ENCODE measurements at places on chromosomes 2 and 18.

- DNase-seq: no peak
Measured at GRCh38 chr2:29751390-29751789, 170.0 kb downstream of the ALK start.

GRCh38 chr2:137155356-137156104 lies 390.2 kb downstream of the THSD7B start:
- DNase-seq: no peak

GRCh38 chr2:83006961-83007360 lies 1452.1 kb downstream of the SUCLG1 start:
- DNase-seq: no peak

DNA sequence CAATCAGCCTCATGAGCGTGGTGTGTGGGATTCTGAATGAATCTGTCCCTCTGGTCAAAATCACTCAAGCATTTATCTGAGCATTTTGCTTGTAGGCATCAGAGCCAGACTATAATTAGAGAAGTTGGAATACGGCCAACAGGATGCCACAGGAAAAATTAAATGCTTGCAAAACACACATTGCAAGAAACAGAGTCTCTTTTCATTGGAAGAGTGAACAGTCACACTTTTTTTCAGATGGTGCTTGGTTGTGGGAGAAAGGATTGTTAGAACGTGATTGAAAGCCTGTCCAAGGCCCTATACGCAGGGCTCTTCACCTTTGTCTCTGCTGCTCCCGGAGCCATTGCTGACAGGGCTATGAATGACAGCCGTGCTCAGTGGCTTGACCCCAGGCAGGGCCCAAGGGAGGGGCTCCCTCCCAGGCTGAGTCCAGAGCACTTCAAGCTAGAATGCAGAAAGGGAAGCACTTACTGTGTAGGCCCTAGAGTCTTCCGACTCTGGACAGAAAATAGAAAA lies 59.8 kb downstream of the SNTG2 start:
- DNase-seq: no peak

Data from transverse colon (tissue), 4 donors.